ENCODE measurements at places on chromosomes 4 and X.

- no peak for DNase-seq
Observed at GRCh38 chr4:186272699-186273391, 6.9 kb downstream of the F11 start.

- no peak for DNase-seq
Observed at GRCh38 chr4:152921284-152921683, 14.8 kb upstream of the FHDC1 start.

GRCh38 chr4:143308377-143308776, 28.3 kb upstream of the GAB1 start:
- no peak for DNase-seq

DNA sequence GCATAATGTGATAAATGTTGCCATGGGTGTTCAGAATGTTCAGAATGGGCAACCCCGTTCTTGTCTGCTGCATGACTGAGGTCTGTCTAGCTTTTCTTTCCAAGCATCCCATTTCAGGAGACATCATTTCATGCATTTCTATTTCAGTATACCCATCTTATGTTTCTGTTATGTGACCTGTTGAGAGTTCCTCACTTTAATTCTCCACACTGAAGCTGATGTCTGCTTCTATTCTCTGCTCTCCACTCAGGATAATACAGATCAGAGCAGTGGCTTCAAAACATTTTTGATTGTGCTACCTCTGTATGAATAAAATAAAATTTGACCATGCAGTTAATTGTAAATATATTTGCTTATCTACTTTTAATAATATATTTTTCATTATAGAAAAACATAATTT, 398.6 kb downstream of the ARHGAP24 start:
- DNase-seq: no peak

DNA sequence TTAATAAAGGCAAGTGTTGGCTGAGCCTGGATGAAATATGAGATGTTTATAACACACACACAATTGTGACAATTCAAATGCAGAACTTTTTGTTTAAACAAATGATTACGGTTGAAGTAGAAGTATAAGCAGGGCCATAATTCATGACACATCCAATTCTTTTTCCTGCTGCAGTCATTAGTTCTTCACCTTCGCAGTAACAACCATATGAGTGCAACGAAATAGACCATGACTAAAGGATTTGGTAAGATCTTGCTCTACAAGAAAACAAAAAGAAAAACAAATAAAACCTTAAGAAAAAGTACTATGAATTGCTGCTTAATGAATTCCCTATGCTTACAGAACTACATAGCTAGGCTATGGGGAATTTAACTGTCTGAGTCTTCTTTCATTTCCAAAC, 13.9 kb upstream of the BMPR1B start:
- DNase-seq: no peak

GRCh38 chr4:26311633-26312032, 9.2 kb upstream of the RBPJ start:
- no peak for DNase-seq

All from astrocyte of the hippocampus (primary cell).